ENCODE measurements at places on chromosomes 7 and 10. TPM values are rescaled to one million over a fixed set of nuclear protein-coding genes. Genes with fewer than 3 reads are reported as not detected.

Gene CPA2
- not detected for total RNA-seq

- H3K27me3 ChIP-seq: no peaks in the 10 kb centered on the region
- H3K4me1 ChIP-seq: peaks cover 14% of the 10 kb centered on the region
- H3K36me3 ChIP-seq: no peaks in the 10 kb centered on the region
- no peak for DNase-seq
Observed at GRCh38 chr7:30471205-30471604, 7.4 kb downstream of the NOD1 start.

GRCh38 chr10:12474727-12475412 lies 125.5 kb downstream of the CAMK1D start:
- H3K27me3 ChIP-seq: no peaks in the 10 kb centered on the region
- H3K27ac ChIP-seq: no peak overlapping the region
- no peak for DNase-seq
- H3K4me3 ChIP-seq: no peak overlapping the region
- H3K36me3 ChIP-seq: no peaks in the 10 kb centered on the region

- H3K27ac ChIP-seq: no peak overlapping the region
- no peak overlapping the region for H3K4me3 ChIP-seq
- H3K36me3 ChIP-seq: no peaks in the 10 kb centered on the region
- DNase-seq: no peak
Observed at GRCh38 chr10:22837771-22838170, 90.1 kb upstream of the ARMC3 start.

DNA sequence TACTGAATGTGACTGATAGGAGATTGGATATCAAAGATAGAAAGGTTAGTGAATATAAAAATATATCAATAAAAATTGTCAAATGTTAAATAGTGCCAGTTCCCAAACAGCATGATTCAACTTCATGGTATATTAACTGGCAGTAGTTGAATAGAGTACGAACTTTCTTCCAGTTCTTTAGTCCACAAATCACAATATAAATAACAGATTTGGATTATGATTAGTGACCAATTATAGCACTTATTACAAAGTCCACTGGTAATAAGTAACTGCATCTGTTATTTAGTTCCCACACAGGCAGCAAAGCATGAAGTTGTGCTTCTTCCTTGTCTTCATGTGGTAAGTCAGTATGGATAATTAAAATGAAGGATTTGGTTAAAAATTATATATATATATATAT lies 243.0 kb upstream of the VWC2 start:
- H3K27me3 ChIP-seq: no peaks in the 10 kb centered on the region
- no peak for DNase-seq
- H3K4me3 ChIP-seq: no peak overlapping the region
- no peaks in the 10 kb centered on the region for H3K36me3 ChIP-seq
- H3K27ac ChIP-seq: no peak overlapping the region
- H3K4me1 ChIP-seq: no peaks in the 10 kb centered on the region

GRCh38 chr10:19974138-19974537 lies 157.9 kb downstream of the PLXDC2 start:
- H3K4me3 ChIP-seq: no peak overlapping the region
- DNase-seq: no peak
- H3K36me3 ChIP-seq: 0 out of 2 replicates have a peak, but pooled peaks cover 3% of the 10 kb centered on the region
- H3K27ac ChIP-seq: no peak overlapping the region
- no peaks in the 10 kb centered on the region for H3K27me3 ChIP-seq

GRCh38 chr7:33841705-33842129 lies 63.6 kb upstream of the BMPER start:
- no peak overlapping the region for H3K27ac ChIP-seq
- DNase-seq: no peak
- H3K27me3 ChIP-seq: no peaks in the 10 kb centered on the region
- no peak overlapping the region for H3K4me3 ChIP-seq
- no peaks in the 10 kb centered on the region for H3K36me3 ChIP-seq

Gene C10orf62
- total RNA-seq: not detected

GRCh38 chr7:81331061-81332018 lies 412.5 kb upstream of the SEMA3C start:
- no peak overlapping the region for H3K27ac ChIP-seq
- DNase-seq: no peak
- no peak overlapping the region for H3K4me3 ChIP-seq
- no peaks in the 10 kb centered on the region for H3K4me1 ChIP-seq
- no peaks in the 10 kb centered on the region for H3K36me3 ChIP-seq

Gene KIAA1549
- total RNA-seq: 11.6 TPM

Gene LRRD1
- 0.08 TPM for total RNA-seq

Gene PVRIG
- not detected for total RNA-seq

- H3K36me3 ChIP-seq: no peaks in the 10 kb centered on the region
- no peaks in the 10 kb centered on the region for H3K27me3 ChIP-seq
- peaks cover 22% of the 10 kb centered on the region for H3K4me1 ChIP-seq
- no peak overlapping the region for H3K27ac ChIP-seq
- no peak overlapping the region for H3K4me3 ChIP-seq
- DNase-seq: no peak
Observed at GRCh38 chr10:110076559-110077318, 69.0 kb downstream of the ADD3 start.

DNA sequence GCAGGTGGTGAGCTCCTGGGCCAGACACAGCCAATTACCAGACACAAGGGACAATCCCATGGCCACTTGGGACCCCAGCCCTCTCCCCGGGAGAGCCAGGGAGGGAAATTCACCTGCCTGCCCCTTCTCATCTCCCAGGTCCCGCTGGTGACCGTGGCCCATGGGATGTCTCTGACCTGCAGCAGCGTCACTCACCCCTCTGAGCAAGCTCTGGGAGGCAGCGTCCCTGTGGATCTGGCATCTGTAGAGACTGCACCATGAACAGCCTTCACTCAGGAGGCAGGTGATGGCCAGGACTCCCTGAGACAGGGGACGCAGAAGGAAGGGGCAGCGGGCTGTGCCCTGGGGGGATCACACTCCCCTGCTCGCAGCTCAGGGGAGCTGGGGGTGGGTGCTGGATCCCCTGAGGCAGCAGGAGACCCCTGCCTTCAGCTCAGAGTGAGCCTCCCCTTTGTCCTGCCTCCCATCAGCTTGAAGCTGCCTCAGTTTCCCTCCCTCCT lies 90.8 kb downstream of the FOXL3 start:
- H3K4me3 ChIP-seq: no peak overlapping the region
- H3K27ac ChIP-seq: no peak overlapping the region
- no peaks in the 10 kb centered on the region for H3K4me1 ChIP-seq
- DNase-seq: no peak

DNA sequence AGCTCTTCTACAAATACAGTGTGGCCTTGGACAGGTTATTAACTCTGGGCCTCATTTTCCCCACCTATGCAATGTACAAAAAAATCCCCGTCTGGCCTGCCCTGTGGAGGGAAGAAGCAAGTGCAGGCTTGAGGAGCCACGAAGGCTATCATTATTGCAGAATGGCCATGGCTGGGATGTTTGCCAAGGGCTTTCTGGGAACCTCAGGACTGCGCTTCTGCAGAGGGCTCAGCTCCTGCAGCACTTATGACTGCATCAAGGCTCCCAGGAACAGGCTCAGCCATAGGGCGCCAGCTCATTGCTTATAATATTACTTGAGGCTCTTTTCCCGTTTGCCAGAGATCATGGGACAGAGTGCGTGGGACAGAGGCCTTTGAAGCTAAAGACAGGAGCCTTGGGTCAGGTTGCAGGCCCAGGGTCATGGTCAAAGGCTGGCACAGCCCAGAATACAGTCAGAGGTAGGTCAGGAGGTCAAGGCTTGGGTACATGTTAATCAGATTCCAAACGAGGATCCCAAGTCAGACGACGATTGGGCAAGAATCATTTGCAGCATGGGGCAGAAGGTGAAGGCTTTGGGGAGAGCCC lies 20.6 kb upstream of the C10orf105 start:
- H3K4me1 ChIP-seq: no peaks in the 10 kb centered on the region
- H3K27ac ChIP-seq: no peak overlapping the region
- H3K27me3 ChIP-seq: no peaks in the 10 kb centered on the region
- DNase-seq: no peak

Gene STEAP4
- not detected for total RNA-seq

Gene MKI67
- 51.3 TPM for total RNA-seq

DNA sequence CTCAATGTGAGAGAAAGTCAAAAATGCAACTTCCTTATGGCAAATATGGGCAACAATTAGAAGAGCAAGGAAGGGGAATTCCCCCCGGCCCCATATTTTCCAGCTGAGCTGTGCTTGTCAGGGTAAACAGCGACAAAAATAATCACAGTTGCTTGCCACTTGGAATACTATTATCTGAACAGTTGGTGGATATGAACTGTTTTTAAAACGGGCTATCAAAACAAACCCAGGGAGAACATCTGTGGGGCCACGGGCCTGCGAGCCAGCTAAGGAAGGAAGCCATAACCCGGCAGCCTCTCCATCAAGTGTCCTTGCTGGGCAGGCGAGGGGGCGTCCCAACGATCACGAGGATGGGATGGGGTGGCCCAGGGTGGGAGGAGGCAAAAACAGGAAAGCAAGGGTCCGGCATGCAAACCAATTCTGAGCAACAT lies 228.4 kb downstream of the ARHGAP12 start:
- no peak for DNase-seq
- no peak overlapping the region for H3K4me3 ChIP-seq
- H3K4me1 ChIP-seq: peaks cover 4% of the 10 kb centered on the region
- no peak overlapping the region for H3K27ac ChIP-seq

DNA sequence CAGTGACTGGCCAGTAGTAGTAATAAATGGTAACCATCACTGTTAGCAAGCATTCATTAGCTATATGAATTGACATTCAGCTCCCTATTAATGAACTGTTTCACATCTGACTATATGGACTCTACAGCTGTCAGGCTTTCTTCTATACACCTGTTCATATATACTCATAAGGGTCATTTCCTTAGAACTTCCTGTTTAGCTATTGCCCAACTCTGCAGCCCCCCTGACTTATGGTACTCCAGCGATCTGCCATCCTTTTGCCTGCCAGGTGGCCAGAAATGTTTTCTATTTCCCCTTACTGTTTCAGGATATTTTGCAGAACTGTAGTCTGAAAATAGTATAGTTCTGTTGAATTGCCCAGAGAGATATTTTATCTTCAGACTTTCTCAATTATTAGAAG lies 56.6 kb downstream of the TASOR2 start:
- no peak overlapping the region for H3K27ac ChIP-seq
- no peak for DNase-seq
- H3K27me3 ChIP-seq: no peaks in the 10 kb centered on the region
- H3K4me3 ChIP-seq: no peak overlapping the region

Gene SORBS1
- 35.9 TPM for total RNA-seq

Gene ABCC2
- total RNA-seq: 0.45 TPM

Gene SMARCD3
- 3.3 TPM for total RNA-seq

DNA sequence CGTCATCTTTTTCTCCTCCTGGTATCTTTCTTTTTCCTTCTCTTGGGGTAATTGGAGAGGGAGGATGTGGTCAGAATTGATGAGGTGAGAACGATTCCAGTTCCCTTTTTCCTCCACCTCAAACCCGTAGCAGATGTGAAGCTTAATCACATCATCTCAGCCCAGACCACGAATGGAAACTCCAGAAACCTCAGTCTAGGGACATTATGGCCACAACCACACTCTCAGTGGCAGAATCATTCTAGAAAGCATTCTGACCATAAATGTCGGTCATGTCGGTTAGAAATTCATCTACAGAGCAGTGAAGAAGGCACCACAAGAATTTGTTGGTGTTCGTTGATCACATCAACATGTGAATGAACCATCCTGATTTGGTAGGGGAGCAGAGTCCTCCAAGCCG lies 78.7 kb downstream of the GATA3 start:
- no peaks in the 10 kb centered on the region for H3K27me3 ChIP-seq
- H3K4me3 ChIP-seq: no peak overlapping the region
- no peak for DNase-seq
- H3K27ac ChIP-seq: no peak overlapping the region

DNA sequence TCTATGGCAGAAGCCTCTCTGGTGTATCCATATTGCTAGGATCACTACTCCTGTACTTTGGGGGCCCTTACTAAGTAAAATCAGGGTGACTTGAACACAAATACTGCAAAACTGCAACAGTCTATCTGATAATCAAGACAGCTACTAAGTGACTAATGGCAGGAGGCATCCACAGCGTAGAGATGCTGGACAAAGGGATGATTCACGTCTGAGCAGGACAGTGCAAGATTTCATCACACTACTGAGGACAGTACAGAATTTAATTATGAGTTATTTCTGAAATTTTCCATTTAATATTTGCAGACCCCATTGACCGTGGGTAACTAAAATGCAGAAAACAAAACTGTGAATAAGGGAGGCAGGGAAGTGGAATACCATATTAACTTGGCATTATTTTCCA lies 10.4 kb downstream of the CUL2 start:
- no peak overlapping the region for H3K4me3 ChIP-seq
- H3K36me3 ChIP-seq: 0 out of 2 replicates have a peak, but pooled peaks cover 2% of the 10 kb centered on the region
- no peak for DNase-seq
- no peaks in the 10 kb centered on the region for H3K4me1 ChIP-seq

DNA sequence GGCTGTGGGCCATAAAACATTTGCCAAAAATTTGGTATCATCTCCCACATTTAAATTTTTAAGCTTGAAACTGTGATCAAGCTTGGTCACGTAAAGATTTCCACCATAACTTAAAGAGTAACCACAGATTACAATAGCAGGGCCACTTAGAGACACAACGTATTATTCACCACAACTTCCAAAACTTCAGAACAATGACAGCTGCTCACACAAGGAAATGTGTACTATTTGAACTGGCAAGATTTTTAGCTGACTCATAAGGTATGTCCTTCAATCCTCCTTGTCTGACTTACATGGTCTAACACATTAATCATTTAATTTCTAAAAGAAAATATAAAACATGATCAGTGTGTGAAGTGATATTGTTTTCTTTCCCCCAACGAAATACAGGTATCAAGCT lies 234.5 kb downstream of the PARD3 start:
- H3K4me1 ChIP-seq: peaks cover 42% of the 10 kb centered on the region
- H3K4me3 ChIP-seq: no peak overlapping the region
- H3K36me3 ChIP-seq: no peaks in the 10 kb centered on the region
- no peak for DNase-seq

GRCh38 chr7:82294382-82294784 lies 149.2 kb downstream of the CACNA2D1 start:
- DNase-seq: no peak
- H3K4me1 ChIP-seq: peaks cover 8% of the 10 kb centered on the region
- H3K27me3 ChIP-seq: no peaks in the 10 kb centered on the region
- no peaks in the 10 kb centered on the region for H3K36me3 ChIP-seq

GRCh38 chr7:156943091-156944041 lies 6.1 kb upstream of the NOM1 start:
- H3K27ac ChIP-seq: no peak overlapping the region
- H3K4me3 ChIP-seq: peak overlapping the region; percentile 23
- peak; percentile 51 for DNase-seq
- no peaks in the 10 kb centered on the region for H3K27me3 ChIP-seq

DNA sequence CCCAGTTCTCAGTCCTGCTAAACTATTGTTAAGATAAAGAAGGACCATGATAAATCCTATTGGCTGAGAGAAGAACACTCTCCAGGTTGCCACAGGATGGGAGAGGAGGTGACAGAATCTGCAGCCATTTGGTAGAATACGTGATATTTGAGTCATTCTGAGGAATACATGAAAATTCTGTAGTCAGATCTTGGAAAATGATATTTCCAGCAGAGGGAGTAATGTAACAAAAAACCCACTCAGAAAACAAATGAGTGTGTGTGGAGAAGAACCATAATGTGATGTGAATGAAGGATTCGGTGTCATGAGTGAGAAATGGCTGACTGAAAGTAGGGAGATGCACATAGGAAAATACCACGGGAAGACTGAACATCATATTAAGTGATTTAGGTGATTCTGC lies 128.5 kb upstream of the PFKP start:
- peaks cover 6% of the 10 kb centered on the region for H3K4me1 ChIP-seq
- no peak overlapping the region for H3K4me3 ChIP-seq
- DNase-seq: no peak
- no peaks in the 10 kb centered on the region for H3K36me3 ChIP-seq
- H3K27me3 ChIP-seq: no peaks in the 10 kb centered on the region

- H3K27ac ChIP-seq: no peak overlapping the region
- H3K4me3 ChIP-seq: peak overlapping the region; percentile 84
- H3K36me3 ChIP-seq: no peaks in the 10 kb centered on the region
Observed at GRCh38 chr10:34816501-34817002, 1.5 kb upstream of the PARD3 start.

Data from GM23338 (cell line).